ENCODE measurements at places on chromosomes 11 and 22.

- DNase-seq, result no peak
These were observed 28.1 kb upstream of the KLHL35 start for GRCh38 chr11:75461151-75461550.

DNA sequence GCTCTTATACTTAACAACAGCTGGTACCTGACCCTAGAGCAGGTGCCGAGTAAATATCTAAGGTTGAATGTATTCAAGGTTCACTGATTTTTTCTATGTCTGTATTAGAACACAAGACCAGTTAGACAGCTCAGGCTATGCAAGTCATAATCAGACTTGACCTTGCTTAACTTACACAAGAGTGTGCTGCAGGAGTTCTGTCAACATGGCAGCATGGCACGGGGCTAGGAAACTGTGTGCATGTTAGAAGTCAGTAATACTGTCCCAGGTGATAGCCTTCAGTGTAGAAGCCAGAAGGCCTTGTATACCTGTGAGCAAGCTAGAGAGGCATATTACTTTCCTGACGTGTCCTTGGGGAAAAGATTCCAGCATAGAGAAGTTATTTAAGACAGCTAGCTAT lies 253.1 kb downstream of the FAT3 start:
- DNase-seq, result no peak

GRCh38 chr22:19325296-19325948 lies 33.9 kb upstream of the CLTCL1 start:
- no peak for DNase-seq

DNA sequence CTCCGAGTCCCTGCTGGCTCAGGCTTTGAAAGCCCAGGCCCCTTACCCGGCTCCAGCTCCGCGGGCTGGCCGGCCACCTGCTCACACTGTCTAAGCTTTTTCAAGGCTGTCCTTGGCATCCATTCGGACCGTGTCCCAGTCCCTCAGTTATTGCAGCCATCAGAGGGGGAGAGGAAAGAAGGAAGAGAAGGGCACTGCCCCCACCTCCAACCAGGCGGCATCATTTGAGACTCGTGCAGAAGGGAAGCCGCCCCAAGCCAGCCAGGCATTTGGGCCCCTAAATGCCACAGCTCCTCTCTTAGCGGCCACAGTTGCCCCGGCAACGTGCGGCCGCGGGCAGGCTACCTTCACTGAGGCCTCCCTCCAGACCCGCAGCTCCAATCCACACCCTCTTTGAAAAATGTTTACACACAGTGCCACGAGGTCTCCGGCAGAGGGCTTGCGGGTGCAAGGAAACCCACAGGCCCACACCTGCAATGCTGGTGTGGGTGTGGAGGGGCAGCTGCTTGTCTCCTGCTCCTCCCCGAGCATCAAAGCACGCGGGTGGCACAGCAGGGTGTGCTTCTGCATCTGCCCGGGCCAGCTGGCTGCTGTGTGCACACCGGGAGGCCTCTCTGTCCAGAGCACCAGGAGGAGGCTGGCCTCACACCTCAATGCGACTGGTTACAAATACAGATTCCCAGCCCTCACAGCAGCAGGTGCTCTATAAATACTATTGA lies 124.4 kb downstream of the CTTN start:
- DNase-seq, result no peak

DNA sequence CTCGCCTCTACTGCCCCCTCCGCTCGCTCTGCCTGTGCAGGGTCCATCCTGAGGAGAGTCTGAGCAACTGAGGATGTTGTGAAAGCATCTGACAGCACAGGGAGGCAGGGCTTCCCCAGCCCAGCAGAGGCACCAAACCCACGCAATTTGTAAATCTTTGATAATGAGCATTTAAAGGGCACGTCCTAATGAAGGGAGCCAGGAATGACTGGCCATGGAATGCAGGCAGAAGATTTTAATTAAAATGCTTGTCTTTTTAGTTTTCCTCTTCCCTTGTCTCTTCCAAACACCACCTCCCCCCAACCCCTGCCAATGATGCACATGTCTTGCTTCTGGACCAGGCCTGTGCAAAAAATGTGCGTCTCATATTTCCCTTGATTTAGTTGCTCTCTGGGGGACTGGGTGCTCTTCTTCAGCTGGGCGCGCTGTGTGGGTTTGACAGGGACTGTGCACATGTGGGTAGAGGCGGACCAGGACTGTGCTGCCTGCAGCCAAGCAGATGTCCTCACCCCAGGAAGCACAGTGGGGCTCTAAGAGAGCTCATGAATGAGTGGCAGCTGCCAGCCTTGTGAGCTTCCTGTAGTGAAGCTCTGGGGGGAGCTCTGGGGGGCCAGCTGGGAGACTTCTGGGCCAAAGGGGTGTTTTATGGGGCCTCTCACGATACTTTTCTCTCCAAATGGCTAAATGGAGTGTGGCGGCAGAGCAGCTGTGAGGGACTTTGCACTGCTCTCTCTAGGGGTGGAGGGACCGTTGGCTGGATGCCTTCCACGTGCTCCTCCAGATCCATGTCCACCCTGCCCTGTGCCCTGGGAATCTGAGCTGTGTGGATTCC lies 273.5 kb downstream of the ST3GAL4 start:
- DNase-seq, result no peak

- no peak for DNase-seq
These were observed 1557.8 kb upstream of the RAG2 start for GRCh38 chr11:38155856-38156255.
